ENCODE measurements at places on chromosomes 4 and X. TPM values are rescaled to one million over a fixed set of nuclear protein-coding genes. Genes with fewer than 3 reads are reported as not detected.

DNA sequence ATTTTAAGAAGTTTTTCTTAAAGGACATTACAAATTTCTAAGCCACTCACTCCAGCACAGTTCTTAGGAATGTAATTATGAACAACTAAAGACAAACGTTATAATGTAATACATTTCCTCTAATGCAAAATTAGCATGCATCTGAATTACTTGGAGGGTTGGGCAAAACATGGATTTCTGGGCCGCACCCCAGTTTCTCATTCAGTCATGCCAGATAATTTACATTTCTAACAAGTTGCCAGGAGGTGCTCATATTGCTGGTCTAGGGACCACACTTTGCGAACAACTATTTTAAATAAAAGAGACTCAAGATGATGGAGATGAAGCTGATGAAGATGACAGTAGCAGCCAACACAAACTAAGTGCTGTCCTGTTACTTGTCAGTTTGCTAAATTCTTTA is 684.7 kb upstream of the ATOH1 start:
- ATAC-seq = no peak

- no peak for ATAC-seq
These were observed 133.4 kb upstream of the TTC29 start for GRCh38 chr4:147078875-147079658.

- ATAC-seq = no peak
These were observed 96.3 kb downstream of the ZNF827 start for GRCh38 chr4:145842224-145842887.

The MAGEA6 gene
- not detected for total RNA-seq

The UGT2A3 gene
- 0.23 TPM for total RNA-seq
